ENCODE measurements at places on chromosomes 5 and 9.

DNA sequence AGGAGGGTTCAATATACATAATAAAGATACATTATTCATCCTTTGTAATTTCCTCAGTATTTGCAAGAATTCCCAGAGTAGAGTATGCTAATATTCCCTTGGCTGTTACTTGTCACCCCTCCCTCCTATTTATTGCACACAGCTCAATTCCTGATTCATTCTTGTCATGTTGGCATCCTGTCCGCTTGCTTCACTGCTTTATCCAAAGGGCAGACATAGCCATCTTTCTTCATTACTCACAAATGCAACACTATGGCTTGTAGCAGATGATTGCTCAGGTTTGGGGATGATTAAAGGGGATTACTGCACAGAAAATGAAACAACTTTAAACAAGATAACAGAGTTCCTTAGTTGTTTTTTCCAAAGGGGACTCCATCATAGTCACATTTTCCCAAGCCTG, 1.2 kb upstream of the IL33 start:
- DNase-seq = no peak

DNA sequence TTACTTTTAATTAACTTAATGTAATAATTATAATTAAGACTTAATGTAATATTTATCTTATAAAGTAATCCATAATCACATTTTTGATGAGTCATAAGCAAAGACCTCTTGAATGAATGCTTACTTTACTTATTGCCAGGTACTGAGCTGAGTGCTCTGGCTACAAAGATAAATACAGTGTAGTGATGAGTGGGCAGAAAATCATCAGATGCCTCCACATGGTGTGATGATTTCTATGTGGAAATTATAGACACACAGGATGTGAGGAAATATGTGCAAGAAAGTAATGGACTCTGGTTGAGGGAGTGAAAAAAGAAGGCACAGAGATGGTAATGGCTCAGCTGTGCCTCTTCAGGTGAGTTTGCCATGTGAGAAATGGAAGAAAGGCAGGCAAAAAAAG, 422.6 kb upstream of the CD180 start:
- DNase-seq = no peak

DNA sequence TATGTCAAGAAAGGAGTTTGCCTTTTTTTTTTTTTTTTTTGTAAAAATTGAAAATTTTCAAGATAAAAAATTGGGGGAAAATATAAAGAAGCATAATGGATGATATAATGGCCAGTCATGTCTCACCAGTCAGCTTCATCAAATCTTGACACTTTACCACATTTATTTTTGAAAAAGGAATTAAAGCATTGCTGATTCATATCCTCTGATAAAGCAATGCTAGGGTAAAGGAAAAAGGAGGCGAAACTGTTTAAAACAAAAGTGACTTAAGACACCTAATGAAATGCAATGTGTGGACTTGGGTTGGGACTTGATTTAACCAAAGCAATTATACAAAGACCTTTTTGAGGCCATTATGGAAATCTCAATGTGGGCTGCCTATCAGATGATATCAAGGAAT, 208.5 kb downstream of the ARHGAP26 start:
- peak; percentile 54 for DNase-seq

- peak; percentile 67 for DNase-seq
These were observed 51.0 kb downstream of the FKTN start for GRCh38 chr9:105608721-105609598.

DNA sequence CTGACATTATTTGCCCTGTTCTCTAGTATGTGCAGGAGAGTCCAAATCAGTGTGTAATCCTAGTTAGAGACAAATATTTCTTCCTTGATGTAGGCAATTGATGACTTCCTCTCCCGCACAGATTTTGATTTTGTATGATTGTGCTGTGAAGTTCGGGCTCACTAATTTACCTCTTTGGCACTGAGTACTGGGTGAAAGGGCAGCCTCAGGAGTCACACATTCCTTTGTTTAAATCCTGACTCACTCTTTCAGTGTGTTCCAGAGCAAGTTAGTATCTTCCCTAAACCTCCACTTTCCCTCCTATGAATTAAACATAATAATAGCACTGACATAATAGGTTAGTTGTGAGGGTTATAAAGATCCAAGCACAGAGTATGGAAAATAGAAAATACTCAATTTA, 269.7 kb downstream of the ISL1 start:
- no peak for DNase-seq

GRCh38 chr9:16543686-16544085, 326.8 kb downstream of the BNC2 start:
- no peak for DNase-seq

GRCh38 chr5:1409381-1410110, 35.7 kb downstream of the SLC6A3 start:
- DNase-seq = no peak

- DNase-seq = no peak
These were observed 357.4 kb upstream of the CCNH start for GRCh38 chr5:87770016-87770570.

- DNase-seq = no peak
These were observed 1.6 kb upstream of the TMEM245 start for GRCh38 chr9:109121232-109121796.

GRCh38 chr5:180056153-180056552, 15.4 kb downstream of the RNF130 start:
- DNase-seq = no peak

- no peak for DNase-seq
These were observed 235.9 kb downstream of the EPB41L4A start for GRCh38 chr5:112183103-112183711.

DNA sequence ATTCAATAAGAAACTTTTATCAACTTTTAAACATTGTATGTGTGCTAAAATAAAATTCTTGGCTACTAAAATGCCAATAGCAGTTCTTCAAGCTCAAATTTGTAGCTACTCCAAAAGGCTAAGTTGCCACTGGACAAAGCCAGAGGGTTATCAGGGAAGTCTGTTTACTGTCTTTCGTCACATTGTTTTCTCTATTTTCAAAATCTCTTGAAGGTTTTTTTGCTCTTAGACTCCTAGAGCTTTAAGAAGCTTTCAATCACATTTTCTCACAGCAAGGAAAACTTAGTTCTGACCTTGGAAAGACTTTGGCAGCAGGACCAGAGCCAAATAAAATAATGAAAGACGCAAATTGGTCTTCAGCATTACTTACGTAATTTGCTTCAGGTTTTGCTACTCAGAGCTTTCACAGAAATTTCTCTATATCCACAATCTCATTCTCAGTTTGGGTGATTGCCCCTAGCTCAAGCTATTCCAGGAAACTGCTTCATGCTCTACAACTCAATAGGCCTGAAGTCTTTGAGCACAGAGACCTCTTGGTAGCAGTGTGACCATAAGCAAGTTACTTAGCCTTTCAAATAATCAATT, 257.7 kb downstream of the GABRG2 start:
- DNase-seq = no peak

GRCh38 chr5:130923543-130924124, 241.4 kb downstream of the HINT1 start:
- DNase-seq = no peak

Data from suppressor macrophage treated with lipopolysaccharide for 4 hours (primary cell).